ENCODE measurements at places on chromosomes 7 and 10.

- no peak overlapping the region for H3K27ac ChIP-seq
- peaks cover 21% of the 10 kb centered on the region for H3K27me3 ChIP-seq
- peaks cover 14% of the 10 kb centered on the region for H3K4me1 ChIP-seq
- H3K4me3 ChIP-seq, result peak overlapping the region; percentile 47
- H3K36me3 ChIP-seq, result no peaks in the 10 kb centered on the region
Observed at GRCh38 chr10:101226491-101227428, 2.5 kb downstream of the LBX1 start.

GRCh38 chr10:9643782-9644181 lies 1373.9 kb upstream of the CELF2 start:
- H3K4me3 ChIP-seq, result no peak overlapping the region
- peaks cover 5% of the 10 kb centered on the region for H3K36me3 ChIP-seq
- DNase-seq, result no peak
- H3K27ac ChIP-seq, result no peak overlapping the region
- no peaks in the 10 kb centered on the region for H3K4me1 ChIP-seq

DNA sequence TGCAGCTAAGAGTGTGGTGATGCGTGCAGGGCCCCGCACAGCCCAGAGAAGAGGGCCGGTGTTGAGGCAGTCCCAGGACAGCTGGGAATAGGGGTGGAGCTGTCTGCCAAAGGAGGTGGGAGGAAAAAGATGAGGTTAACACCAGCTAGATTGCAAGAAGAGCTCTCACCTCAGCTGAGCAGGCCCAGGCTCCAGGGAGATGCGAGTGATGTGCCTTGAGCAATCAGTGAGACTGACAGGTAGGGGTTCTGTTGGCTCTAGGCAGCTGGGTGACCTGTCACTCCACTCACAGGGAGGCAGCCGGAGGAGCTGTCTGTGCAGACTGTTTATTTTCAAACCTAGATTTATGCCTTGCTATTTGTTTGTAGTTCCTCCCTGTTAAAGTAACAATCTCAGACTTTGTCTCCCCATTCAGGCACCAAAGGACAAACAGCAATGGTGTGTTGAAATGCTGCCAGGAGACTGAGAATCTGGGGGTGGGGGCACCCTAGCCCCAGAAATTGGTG lies 205.1 kb upstream of the CXCL12 start:
- H3K4me3 ChIP-seq, result no peak overlapping the region
- no peaks in the 10 kb centered on the region for H3K4me1 ChIP-seq
- H3K27ac ChIP-seq, result no peak overlapping the region
- DNase-seq, result no peak

GRCh38 chr7:156376317-156376716 lies 264.3 kb upstream of the RNF32 start:
- no peak overlapping the region for H3K27ac ChIP-seq
- DNase-seq, result no peak
- no peaks in the 10 kb centered on the region for H3K27me3 ChIP-seq
- no peaks in the 10 kb centered on the region for H3K4me1 ChIP-seq
- H3K4me3 ChIP-seq, result no peak overlapping the region
- H3K36me3 ChIP-seq, result no peaks in the 10 kb centered on the region

DNA sequence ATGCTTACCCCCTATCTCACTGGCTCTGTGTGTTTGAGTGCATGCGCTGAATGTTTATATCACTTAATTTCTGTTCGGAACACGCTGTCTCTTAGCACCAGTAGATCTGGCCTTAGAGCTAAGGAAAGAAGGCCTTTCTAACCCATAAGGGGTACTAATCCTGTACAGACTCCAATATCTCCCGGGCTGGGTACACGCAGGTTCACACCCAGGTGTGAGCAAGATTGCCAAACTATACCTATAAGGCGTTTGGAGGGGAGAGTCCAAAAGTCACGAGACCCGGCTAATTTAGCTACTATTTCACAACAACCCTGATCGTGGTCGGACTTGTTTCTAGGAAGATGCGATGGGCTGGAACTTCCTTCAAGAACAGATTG lies 727 bp upstream of the PDSS1 start:
- no peaks in the 10 kb centered on the region for H3K27me3 ChIP-seq
- H3K4me1 ChIP-seq, result peaks cover 4% of the 10 kb centered on the region
- H3K27ac ChIP-seq, result peak overlapping the region; percentile 80
- H3K4me3 ChIP-seq, result peak overlapping the region; percentile 58

GRCh38 chr10:5576780-5577624 lies 52.2 kb downstream of the CALML3 start:
- H3K27ac ChIP-seq, result no peak overlapping the region
- no peak overlapping the region for H3K4me3 ChIP-seq
- no peaks in the 10 kb centered on the region for H3K36me3 ChIP-seq
- H3K27me3 ChIP-seq, result no peaks in the 10 kb centered on the region
- no peak for DNase-seq

GRCh38 chr7:116886543-116887156 lies 24.3 kb downstream of the CAPZA2 start:
- no peak for DNase-seq
- H3K27ac ChIP-seq, result no peak overlapping the region
- no peaks in the 10 kb centered on the region for H3K36me3 ChIP-seq
- H3K4me3 ChIP-seq, result no peak overlapping the region
- H3K4me1 ChIP-seq, result no peaks in the 10 kb centered on the region

GRCh38 chr7:69817121-69817520 lies 218.8 kb downstream of the AUTS2 start:
- H3K27me3 ChIP-seq, result no peaks in the 10 kb centered on the region
- H3K4me3 ChIP-seq, result no peak overlapping the region
- H3K27ac ChIP-seq, result no peak overlapping the region

DNA sequence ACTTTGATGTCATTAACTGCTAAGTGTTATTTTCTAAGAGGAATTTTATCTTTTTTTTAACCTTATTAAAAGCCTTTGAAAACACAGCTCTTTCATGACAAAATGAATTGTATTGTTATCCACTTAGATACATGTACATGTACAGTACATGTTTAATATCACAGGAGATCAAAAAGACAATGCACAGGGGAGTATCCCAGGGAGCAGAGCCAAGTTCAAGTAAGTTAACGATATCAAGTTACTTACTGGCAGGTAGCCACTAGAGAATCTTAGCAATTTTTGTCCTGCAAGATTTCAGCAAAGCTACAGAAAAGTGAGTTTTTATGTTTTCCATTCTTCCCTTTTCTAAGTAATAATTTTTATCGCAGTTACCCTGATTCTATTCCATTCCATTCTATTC lies 33.9 kb upstream of the ARL4A start:
- H3K27ac ChIP-seq, result no peak overlapping the region
- no peak overlapping the region for H3K4me3 ChIP-seq
- no peak for DNase-seq
- H3K36me3 ChIP-seq, result no peaks in the 10 kb centered on the region
- no peaks in the 10 kb centered on the region for H3K4me1 ChIP-seq
- H3K27me3 ChIP-seq, result no peaks in the 10 kb centered on the region

- no peaks in the 10 kb centered on the region for H3K36me3 ChIP-seq
- no peaks in the 10 kb centered on the region for H3K4me1 ChIP-seq
- H3K4me3 ChIP-seq, result no peak overlapping the region
- no peak for DNase-seq
Observed at GRCh38 chr7:26556061-26556881, 264.6 kb downstream of the SNX10 start.
